T follicular helper cell (primary cell): ENCODE measurements at places on chromosomes 1 and 21.
A peak's percentile ranks its signal among the peaks of the same experiment; 100 is the strongest.

GRCh38 chr1:11337580-11338073 lies 64.6 kb downstream of the UBIAD1 start:
- peak; percentile 55 for DNase-seq

- DNase-seq, result peak; percentile 95
Measured at GRCh38 chr1:28552758-28553663, at the start of gene TRNAU1AP. Gene TRNAU1AP, plus strand, starts transcription at chr1:28553085. Its CDS starts 26 bp downstream, at chr1:28553111.

GRCh38 chr1:208101661-208102431 lies 142.3 kb downstream of the PLXNA2 start:
- no peak for DNase-seq

- no peak for DNase-seq
Measured at GRCh38 chr1:170027760-170028159, 46.7 kb downstream of the KIFAP3 start.

- DNase-seq, result no peak
Measured at GRCh38 chr1:41705798-41706197, 212.9 kb downstream of the HIVEP3 start.

DNA sequence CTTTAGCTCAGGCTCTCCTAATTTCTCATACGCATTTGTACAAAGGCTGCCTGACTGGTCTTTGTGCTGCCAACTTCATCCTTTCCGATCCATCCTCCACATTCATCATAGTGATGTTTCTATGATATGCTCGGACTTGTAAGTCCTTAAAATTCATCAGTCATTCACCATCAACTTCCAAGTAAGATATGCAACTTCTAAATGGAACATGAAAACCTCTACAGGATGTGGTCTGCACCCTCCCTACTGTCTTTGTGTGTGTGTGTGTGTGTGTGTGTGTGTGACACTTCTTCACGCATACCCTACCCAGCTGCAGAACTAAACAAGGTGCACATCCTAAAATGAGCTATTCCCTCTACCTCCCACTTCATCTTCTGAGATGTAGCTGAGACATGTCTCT lies 397.9 kb upstream of the NR5A2 start:
- DNase-seq, result no peak

DNA sequence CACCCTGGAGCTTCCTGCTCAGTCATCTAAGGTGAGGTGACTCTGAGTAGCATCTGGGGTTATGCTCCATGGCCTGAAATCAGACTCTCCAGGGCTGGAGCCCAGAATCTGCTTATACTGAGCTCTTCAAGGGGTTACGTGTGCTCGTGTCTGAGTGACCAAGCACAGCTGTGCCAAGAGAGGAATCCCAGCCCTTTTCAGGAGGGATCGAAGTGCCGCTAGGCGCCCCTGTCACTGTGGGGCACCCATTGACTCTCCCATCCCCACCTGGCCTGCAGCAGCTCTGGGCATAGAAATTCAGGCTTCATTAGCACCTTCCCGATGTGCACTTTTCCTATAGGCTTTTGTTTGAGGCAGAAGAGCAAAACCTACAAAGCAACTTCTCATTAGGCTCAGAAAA lies 13.8 kb downstream of the VASH2 start:
- DNase-seq, result no peak

DNA sequence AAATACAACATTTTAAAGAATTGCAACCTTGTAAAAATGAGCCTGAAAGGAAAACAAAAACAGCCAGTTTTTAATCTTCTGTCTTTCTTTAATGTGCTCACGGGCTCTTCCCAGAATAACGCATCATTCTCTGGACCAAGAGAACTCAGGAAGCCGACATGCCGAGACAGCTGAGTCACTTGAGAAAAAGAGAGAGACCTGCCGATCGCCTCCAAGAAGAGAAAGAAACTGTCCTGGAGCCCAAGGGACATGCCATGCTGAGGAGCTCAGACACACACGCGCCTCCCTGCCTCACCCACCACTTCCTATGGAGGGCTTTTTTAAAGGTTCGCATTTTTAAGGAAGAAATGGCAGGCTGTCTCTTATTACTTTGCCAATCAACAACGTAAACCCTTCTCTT lies 176.4 kb downstream of the ZNF281 start:
- no peak for DNase-seq

DNA sequence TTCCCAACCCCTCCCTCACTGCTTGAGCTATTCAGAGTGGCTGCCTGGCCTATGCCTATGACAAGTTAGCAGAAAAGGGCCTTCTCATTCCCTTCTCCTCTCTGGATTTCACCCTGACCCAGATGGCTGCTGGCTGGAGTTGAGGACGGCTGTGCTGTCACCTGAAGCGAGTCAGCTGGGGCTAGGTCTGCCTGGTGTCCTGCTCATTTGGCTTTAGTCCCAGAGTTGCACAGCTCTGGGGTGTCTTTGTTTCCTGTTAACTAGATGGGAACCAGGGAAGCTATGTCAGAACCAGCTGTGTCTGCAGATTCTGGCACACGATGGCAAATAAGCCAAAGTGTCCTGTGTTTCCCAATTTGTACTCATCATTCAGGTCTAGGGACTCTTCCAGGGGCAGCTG lies 52.9 kb downstream of the CNIH3 start:
- DNase-seq, result no peak

DNA sequence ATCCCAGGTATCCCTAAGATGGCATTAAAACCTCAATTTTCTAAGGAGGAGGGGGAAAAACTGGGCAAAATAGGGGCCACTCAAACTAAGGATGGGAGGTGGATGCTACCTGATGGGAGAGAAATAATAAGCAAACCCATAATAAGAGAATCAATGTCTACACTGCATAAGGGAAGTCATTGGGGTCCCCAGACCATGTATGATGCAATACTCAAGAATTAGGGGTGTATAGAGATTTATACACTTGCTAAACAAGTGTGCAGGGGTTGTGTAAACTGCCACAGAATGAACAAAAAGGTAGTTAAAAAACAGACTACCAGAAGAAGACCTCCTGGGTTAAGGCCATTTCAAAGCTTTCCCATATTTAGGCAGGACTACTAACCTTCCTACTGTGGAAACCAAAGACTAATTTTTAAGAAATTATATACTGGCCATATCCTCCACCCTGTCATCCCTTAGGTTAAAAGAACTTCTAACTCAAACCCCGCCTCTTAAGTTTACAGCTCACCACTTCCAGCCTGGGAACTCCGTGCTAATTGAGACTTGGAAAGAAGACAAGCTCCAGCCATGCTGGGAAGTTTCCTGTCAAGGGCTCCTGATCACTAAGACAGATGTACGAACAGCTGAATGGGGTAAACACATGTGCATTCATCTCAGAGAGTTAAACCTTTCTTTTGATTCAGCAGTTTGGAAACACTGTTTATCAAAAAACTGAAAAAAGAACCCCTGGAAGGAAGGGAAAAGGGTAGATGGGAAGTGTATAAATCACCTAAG lies 64.4 kb upstream of the TLR5 start:
- DNase-seq, result no peak

DNA sequence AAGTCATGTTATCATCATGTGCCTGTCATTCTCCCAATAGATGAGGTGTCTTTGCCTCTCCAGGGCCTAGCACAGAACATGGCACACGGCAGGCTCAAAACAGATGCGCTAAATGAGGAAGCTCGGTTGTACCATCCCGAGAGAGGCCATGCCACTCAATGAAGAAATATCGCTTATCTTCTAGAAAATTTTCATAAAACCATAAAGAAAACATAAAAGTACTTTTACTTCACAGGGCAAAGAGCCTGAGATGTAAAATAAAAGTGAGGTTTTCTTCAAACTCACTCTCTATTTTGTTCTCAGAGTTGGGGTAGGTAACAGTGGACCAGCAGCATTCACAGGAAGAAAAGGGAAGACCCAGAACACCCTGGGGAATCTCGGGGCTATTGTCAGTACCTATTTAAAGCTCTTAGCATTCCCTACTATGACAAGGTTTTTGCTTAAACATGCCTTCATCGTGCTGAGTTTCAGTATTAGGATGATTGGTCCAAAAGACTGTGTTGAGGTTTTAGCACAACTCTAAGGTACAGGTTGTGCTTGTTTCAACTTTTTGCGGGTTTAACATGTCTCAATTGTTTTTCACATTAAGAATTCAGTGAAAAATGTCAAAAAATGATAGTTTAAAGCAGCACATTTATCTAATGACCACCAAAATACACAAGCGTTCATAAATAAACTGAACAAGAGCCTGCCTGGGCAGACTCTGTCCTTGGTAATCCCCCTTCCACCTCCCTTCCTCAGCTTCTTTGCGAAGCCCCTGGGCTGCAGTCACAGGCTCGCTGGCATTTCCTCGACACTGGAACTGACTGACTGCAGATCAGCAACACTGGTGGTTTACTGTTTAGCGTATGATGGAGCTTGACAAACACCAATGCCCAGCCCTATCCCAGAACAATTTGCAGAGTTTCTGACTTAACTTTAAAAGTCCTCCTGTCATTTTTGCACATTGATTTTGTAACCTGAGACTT lies 55.6 kb downstream of the COQ8A start:
- no peak for DNase-seq

DNA sequence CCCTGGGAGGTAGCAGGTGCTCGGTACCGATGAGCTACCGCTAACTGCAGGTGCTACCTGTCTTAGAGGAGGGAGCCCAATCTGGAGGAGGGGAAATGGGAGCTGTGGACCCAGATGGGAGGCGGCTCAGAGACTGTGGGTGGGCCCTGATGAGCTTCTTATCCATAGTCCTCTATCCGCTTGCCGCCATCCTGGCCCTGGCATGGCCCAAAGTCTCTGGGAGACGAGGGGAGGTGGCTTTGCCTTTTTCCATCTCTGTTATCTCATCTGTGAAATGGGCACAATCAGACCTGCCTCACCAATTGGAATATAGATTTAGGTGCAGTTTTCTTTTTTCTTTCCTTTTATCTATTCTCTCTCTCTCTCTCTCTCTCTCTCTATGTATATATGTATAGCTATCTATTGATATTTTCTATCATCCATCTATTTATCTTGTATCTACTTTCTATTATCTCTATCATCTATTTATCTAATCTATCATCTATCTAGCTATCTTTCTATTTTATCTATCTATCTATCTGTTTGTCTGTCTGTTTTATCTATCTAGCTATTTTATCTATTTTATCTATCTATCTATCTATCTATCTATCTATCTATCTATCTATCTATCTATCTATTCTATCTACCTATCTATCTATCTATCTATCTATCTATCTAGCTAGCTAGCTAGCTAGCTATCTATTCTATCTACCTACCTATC lies 16.5 kb downstream of the TNFRSF1B start:
- DNase-seq, result no peak

DNA sequence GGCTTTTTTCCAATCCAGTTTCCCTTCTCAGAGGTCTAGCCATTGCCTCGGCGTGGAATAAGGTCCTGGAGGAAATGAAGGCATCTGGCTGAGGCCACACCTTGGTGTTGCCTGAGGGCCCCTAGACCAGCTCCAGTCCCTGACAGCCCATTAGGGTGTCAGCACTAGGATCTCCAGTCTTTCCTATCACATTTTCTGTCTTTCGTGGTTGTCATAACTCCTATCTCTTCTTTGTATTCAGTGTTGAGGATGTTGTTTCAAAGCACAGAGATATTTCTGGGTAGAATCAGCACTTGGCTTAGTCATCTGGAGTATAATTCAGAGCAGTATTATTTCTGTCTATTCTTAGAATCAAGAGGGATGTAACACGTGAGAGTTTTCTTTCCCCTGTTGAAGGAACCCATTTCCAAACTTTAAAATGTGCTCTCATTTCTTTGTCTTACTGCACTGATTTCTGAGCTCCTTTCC lies 844.3 kb downstream of the KCNT2 start:
- DNase-seq, result no peak

- no peak for DNase-seq
Measured at GRCh38 chr1:25599969-25600610, 16.5 kb upstream of the MAN1C1 start.

DNA sequence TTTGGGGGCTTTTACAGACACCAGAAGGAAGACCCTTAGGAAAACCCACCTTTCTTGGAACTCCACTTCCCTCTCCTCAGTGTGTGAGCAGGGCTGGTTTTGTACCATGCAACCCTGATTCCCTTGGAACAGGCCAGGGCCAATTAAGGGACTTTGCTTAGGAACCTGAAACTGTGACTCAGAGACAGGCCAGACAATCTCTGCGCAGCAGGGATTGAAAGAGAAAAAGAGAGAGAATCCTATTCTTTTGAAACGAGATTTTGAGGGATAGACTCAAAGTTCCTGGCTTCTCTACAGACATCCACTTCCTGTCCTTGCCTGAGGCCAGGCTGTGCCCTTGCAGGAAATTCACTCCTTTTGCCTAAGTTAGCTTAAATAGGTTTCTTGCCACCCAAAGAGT lies 23.1 kb upstream of the C1orf198 start:
- no peak for DNase-seq

DNA sequence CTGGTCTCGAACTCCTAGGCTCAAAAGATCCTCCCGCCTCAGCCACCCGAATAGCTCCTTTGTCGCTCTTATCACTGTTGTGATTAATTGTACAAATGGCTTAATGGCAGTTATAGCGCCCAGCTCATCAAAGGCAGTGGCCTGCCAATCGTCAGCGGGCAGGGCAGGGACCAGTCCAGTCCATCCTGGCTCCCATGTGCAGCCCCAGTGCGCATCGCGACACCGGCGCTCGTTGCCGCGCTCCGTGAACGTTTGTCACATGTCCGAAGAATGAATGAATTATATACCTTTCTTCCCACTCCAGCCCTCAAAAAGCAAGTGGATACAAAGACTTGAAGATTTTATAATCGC lies 18.4 kb downstream of the MTX1 start:
- DNase-seq, result no peak

GRCh38 chr1:200480964-200481363 lies 71.1 kb upstream of the ZNF281 start:
- no peak for DNase-seq

DNA sequence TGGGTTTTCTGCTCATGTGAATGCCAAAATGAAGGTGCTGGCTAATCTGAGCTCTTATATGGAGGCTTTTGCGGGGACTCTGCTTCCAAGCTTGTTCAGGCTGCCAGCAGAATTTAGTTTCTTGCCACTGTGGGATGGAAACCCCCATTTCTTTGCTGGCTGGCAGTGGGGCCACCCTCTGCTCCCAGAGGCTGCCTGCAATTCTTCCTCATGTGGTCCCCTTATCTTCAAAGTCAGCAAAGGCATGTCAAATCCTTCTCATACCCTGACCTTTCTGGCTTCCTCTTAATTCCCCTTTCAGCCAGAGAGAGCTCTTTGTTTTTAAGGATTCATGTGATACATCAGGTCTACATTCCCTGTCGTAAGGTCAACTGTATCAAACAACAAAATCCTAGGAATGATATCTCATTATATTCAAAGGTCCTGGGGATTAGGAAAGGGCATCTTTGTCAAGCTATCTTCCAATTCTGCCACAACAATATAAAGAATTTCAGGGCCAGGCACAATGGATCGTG lies 5.2 kb upstream of the GPR161 start:
- DNase-seq, result no peak

DNA sequence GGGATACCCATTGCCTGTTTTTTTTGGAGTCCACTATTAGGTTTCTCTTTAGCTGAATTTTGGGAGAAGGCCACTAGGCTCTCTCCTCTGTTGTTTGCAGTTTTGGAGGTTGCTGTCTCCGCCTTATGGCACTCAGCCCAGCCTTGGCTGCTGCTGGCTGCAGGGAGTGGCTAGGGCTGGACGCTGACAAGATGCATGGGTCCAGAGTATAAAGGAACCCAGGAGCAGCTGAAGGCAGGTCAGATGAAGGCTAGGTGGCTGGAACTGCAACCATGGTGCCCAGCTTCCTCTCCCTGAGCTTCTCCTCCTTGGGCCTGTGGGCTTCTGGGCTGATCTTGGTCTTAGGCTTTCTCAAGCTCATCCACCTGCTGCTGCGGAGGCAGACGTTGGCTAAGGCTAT lies at the start of gene CYP4B1:
CYP4B1 (plus strand) TSS at position 237 of the 400 bp plus-strand sequence; CDS start at position 273, 36 bp downstream.
- no peak for DNase-seq

GRCh38 chr1:154808909-154809262 lies 61.2 kb downstream of the KCNN3 start:
- no peak for DNase-seq
